CD14-positive monocyte (primary cell): ENCODE measurements at places on chromosomes 7 and 10. TPM values are rescaled to one million over a fixed set of nuclear protein-coding genes. Genes with fewer than 3 reads are reported as not detected.

Gene FOXI2
- polyA plus RNA-seq, result not detected

Gene PCGF5
- polyA plus RNA-seq, result 39.1 and 55.2 TPM in 2 replicates

Gene CAMK2B
- not detected for polyA plus RNA-seq

Gene SPACDR
- polyA plus RNA-seq, result 0.40 TPM

Gene MYOZ1
- not detected in 2 replicates for polyA plus RNA-seq

GRCh38 chr10:105598207-105598606 lies 957.1 kb downstream of the SORCS3 start:
- H3K27ac ChIP-seq, result no peak overlapping the region
- no peak for DNase-seq
- no peak overlapping the region for H3K4me3 ChIP-seq
- no peaks in the 10 kb centered on the region for H3K4me1 ChIP-seq
- no peaks in the 10 kb centered on the region for H3K36me3 ChIP-seq
- H3K27me3 ChIP-seq, result no peaks in the 10 kb centered on the region

GRCh38 chr7:47046949-47047348 lies 535.0 kb downstream of the TNS3 start:
- peaks cover 4% of the 10 kb centered on the region for H3K27me3 ChIP-seq
- no peak overlapping the region for H3K4me3 ChIP-seq
- no peaks in the 10 kb centered on the region for H3K4me1 ChIP-seq
- H3K27ac ChIP-seq, result no peak overlapping the region
- H3K36me3 ChIP-seq, result no peaks in the 10 kb centered on the region

- peak; percentile 28 for DNase-seq
- H3K4me1 ChIP-seq, result peaks cover 5% of the 10 kb centered on the region
- no peak overlapping the region for H3K4me3 ChIP-seq
- H3K27me3 ChIP-seq, result no peaks in the 10 kb centered on the region
- no peaks in the 10 kb centered on the region for H3K36me3 ChIP-seq
Observed at GRCh38 chr10:10699427-10699826, 318.2 kb upstream of the CELF2 start.

DNA sequence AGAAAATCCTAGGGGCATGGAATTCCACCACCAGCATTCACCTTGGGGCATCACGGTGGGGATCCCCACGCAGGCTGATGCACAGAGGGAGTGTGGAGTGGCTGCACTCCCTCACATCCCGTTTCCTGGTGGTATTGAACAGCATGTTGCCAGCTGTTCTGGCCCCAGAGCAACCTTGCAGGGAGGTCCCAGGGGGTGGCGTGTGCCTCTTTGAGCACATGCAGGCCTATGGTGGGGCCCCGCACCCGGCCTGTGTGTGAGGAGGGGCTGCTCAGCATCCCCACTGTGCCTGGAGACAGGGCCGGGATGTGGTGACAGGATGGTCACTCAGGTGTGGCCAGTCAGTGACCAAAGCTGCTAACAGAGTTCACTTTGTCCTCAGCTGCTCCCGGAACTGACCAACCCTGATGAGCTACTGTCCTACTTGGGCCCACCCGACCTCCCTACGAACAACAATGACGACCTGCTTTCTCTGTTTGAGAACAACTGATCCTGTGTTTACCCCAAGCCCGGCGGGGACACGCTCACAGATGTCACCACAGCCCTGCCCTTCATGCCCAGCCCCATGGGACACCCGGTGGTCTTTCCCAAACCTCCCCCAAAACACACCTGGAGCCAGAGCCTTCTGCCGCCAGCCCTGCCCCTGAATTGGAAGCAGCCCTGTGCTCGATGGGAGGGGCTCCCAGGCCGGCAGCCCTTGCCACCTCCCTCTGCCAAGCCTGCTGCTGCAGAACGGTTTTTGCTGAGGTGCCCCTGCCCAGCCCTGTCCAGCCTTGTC lies 18.7 kb downstream of the ZMIZ2 start:
- no peaks in the 10 kb centered on the region for H3K27me3 ChIP-seq
- peak overlapping the region; percentile 48 for H3K27ac ChIP-seq
- H3K4me3 ChIP-seq, result no peak overlapping the region
- H3K4me1 ChIP-seq, result peaks cover 38% of the 10 kb centered on the region
- peaks cover 54% of the 10 kb centered on the region for H3K36me3 ChIP-seq
- no peak for DNase-seq

DNA sequence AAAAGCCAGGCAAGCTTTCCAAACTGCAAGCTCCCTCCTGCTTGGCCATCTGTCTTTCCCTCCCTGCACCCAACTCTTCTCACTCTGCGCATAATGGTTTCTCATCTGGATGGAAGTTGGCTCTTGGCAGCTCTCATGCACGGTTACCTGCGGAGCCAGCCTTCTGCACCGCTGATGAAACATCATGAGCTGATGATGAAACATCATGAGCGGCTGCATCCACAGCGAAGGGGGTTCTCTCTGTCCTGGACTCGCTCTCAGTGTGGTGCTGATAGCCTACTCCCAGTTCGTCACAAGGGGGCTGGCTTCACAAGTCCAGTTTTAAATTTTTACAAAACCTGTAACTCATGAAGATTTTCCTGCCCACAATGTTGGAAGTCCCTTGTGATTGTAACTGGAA lies 457.5 kb downstream of the ACTR3B start:
- H3K27ac ChIP-seq, result no peak overlapping the region
- no peaks in the 10 kb centered on the region for H3K4me1 ChIP-seq
- no peaks in the 10 kb centered on the region for H3K36me3 ChIP-seq
- no peak overlapping the region for H3K4me3 ChIP-seq

DNA sequence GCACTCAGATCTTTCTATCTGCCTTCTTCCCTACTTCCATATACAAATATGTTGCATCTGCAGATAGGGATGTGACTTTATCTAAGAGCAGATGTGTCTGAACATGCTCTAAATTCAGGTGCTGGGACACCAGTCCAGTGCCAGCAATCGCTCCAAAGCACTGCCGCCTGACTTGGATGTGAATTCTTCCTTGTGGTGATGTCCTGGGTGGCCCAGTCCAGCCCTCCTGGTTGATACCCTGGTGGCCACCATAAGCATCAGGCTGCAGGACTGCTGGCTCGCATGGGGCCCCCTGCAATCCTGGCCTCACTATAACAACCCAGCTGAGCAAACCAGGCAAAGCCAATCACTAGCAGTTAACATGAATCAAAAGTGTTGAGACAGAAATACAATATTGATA lies 149.2 kb upstream of the PDE1C start:
- DNase-seq, result no peak
- no peaks in the 10 kb centered on the region for H3K4me1 ChIP-seq
- H3K4me3 ChIP-seq, result no peak overlapping the region

- no peak for DNase-seq
- no peaks in the 10 kb centered on the region for H3K4me1 ChIP-seq
- no peaks in the 10 kb centered on the region for H3K27me3 ChIP-seq
- no peak overlapping the region for H3K4me3 ChIP-seq
Observed at GRCh38 chr10:19917751-19918478, 101.7 kb downstream of the PLXDC2 start.

DNA sequence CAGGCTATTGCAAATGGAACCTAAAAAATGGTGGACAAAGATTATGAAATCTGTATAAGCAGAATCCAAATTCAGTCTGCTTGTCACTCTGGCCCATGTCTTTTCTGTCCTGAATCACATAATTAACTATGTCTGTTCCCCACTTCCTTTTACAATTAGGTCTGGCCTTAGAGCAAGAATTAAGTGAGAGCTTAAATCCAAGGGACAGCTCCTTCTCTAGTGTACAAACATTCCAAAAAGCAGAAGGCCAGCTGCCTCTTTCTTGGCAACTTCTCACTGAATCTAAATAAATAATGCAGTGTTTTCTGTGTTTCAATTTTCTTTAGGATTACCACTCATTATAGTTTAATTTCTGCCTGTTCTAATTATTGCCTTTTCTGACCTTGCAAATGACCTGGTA lies 39.3 kb upstream of the NEBL start:
- no peaks in the 10 kb centered on the region for H3K27me3 ChIP-seq
- no peak overlapping the region for H3K4me3 ChIP-seq
- H3K27ac ChIP-seq, result no peak overlapping the region
- no peak for DNase-seq

DNA sequence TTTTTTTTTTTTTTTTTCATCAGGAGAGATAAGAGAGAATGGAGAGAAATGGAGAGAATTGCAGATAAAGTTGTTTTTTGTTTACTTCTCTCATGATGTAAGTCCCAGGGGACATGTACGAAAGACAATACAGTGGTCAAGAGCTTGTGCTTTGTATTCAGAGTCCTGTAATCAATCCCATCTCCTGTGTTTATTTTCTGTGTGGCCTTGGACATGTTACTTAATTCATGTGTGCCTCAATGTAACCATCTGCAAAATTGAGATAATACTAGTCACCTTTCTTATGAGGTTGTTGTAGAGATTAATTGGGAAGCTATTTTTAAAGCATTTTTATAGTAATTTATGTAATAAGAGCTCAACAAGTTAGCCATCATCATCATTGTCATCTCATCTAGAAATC lies 117.5 kb downstream of the CDK14 start:
- no peak for DNase-seq
- H3K4me3 ChIP-seq, result no peak overlapping the region
- H3K4me1 ChIP-seq, result no peaks in the 10 kb centered on the region
- H3K36me3 ChIP-seq, result no peaks in the 10 kb centered on the region
- H3K27ac ChIP-seq, result no peak overlapping the region
